Adrenal gland (tissue), 19 donors: ENCODE measurements at places on chromosomes 11 and 22.

- no peak for DNase-seq
These were observed 303.1 kb upstream of the CHORDC1 start for GRCh38 chr11:90525962-90526361.

GRCh38 chr11:64850979-64851567, 6.6 kb upstream of the CDC42BPG start:
- DNase-seq: no peak

DNA sequence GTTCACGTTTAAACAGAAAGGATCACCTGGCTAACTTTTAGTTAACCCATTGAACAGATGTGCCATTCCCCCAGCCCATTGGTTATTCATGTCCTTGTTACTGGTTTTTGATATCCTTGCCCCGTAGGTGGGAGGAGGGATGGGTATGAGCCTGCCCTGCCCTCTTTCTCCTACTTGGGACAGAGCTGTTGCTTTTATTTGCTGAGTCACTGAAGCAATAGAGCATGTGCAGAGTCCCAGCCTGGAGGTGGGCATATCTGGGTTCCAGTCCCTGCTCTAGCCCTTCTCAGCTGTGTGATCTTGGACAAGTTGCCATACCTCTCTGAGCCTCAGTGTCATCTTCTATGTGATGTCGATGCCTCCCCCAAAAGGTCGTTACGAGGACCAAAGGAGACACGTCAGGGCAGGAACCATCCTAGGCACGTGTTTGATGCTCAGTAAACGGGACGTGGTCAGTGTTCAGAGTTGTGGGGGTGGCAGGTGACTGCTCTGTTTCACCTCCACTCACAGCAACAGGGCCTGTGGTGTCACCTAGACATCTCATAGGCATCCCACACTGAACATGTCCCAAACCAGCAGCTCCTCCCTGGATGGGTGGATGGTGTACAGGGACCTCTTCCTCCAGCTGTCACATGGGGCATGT, 61.0 kb downstream of the BMAL1 start:
- DNase-seq: peak; percentile 69

DNA sequence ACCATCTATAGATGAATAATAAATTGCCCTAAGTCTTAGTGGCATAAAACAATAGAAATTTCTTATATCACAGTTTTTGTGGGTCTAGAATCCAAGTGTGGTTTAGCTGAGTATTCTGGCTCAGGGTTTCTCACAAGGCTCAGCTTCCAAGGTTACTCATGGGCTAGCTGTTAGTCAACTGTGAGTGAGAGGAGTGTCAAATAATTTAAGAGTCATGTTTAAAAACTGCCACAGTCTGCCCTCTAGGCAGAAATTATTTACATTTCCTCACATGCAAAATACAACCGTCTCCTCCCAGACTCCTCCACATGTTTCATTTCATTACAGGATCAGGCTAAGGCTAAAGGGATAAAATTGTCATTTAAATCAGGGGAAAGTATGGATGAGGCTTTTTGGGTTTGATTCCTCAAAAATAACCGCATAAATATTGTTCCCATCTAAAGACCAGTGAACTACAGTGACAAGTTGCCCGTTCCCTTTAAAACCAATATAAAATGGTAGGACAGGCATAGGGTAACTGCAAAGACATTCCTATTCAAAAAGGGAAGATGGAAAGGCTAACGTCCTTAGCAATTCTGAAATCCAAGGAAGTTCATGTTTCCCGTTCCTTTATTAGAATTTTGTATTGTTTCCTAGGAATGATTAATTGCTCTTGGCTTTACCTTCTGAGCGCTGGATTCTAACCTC, 324.3 kb downstream of the DYNC2H1 start:
- DNase-seq: no peak

- DNase-seq: no peak
These were observed 116.2 kb downstream of the ETS1 start for GRCh38 chr11:128471138-128471661.

DNA sequence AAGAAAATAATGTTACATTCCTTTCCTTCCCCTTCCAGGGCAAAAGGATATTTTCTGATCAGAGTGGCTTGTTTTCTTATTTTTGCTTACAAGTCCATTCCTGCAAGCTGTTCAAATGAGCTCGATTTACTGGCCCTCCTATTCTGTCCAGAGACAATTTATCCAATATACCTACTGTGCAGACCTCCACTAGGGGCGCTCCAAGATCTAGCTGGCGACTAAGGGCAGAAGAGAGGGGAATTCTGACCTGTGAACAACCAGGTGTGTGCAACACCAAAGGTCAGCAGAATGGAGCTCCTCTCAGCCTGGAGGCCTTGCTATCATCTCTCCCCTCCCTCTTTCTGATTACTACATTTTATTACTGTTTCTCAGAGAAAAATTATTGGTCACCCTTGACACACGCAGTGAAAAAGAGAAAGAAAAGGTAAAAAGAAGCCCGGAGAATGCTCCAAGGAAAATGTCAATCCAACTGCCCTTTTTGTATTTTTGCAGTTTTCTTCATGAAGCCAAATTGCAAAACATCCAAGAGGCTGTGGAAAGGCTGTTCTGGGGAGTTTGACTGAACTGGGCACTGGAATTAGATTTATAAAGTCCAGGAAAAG, 3.2 kb downstream of the SEZ6L start:
- DNase-seq: peak; percentile 62

- DNase-seq: no peak
These were observed 824 bp downstream of the THAP7 start for GRCh38 chr22:21000987-21001600.

GRCh38 chr11:86876716-86877234, 76.4 kb downstream of the PRSS23 start:
- no peak for DNase-seq

DNA sequence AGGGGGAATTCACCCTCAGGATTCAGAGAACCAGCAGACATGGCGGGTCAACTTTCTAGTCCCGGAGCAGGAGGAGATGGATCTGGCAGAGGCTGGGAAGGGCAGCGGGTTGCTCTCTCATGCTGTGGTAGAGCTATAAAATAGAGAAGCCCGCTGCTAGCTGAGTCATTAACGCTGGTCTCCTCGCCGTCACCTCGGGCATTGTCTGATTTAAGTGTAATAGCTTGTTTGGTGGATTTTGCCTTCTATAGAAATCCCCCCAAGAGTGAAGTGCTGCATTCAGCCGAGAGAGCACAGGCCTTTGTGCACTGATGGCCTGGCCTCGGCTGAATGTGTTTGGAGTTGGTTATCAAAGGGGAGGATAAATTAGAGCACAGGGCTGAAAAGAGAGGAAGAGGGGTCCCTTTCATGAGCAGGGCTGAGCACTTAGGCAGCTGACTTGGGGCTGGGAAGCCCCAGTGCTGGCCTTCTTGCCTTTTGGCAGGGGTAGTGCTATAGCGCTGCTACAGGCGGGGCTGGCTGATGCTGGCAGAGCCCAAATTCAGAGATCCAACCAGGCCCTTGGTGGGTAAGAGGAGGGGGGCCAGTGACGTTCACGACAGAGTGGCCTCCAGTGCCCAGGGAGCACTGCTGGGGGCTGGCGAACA, 161.1 kb upstream of the CADM1 start:
- no peak for DNase-seq

GRCh38 chr22:29300467-29300806, 6.0 kb upstream of the GAS2L1 start:
- peak; percentile 49 for DNase-seq

DNA sequence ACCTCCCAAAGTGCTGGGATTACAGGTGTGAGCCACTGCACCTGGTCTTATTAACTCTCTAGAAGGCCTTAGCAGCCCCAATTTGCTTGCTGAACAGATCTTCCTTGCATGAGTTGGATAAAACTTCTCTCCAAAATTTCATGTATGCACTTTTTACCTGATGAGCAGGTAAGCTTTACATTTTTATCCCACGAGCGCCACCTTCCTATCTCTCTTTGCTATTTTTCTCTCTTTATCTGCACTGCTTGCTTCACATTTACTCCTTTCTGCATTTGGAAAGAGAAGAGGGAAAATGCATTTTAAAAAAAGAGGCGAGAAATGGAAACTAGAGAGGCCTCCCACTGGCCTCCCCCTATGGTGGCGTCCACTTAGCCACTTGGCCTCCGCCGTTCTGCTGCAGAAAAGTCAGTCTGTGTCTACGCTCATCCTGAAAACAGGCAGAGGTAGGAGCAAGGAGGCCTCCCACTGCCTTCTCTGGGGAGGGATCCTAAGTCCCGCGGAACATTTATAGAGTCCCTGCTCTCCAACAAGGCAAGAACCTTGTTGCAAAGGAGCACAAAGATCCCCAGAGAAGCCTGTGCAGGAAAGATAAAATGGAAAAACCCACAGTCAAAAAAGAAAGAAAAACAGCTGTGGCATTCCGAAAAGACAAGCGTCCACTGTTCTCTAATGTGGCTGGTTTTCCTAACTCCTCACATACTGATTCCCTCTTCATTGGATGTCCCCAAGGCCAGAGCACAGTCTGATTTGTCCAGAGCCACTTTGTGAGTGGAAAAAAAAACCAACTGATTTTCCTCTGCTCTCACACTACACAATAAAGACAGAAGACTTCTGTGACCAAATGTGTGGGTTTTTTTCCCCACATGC, 62.2 kb upstream of the INCENP start:
- DNase-seq: no peak

- DNase-seq: no peak
These were observed 17.8 kb upstream of the RCN1 start for GRCh38 chr11:32072872-32073643.

GRCh38 chr11:44791316-44791925, 64.7 kb downstream of the TSPAN18 start:
- DNase-seq: no peak

- DNase-seq: no peak
These were observed 74.0 kb upstream of the WNT11 start for GRCh38 chr11:76280151-76280881.

- DNase-seq: no peak
These were observed 6.3 kb downstream of the XBP1 start for GRCh38 chr22:28793976-28794584.

- peak; percentile 53 for DNase-seq
These were observed 8.6 kb upstream of the APOBEC3B start for GRCh38 chr22:38973289-38974169.

GRCh38 chr11:134758342-134758931, 346.4 kb upstream of the B3GAT1 start:
- no peak for DNase-seq

- DNase-seq: no peak
These were observed 58.9 kb upstream of the CLMP start for GRCh38 chr11:123253911-123254310.

DNA sequence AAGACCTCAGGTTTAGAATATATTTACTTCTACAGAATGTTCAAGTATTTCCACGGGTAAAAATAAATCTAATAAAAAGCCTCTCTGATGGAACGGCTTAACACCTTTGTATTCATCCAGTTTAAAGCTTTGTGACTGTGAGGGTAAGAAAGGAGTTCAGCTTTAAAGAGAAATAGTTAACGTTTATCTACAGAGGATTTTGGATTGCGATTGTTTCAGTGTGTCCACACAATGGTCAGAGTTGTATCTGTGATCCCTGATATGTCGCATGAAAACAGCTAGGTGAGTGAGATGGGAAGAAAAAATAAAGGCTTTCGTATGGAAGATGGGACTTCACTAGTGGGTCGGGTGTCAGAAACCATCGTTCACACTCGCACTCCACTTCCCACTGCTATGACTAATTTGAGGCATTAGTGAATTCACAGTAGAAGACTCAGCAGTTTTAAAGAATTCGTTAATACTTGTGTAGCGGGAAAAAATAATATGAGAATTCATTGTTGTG, 1.6 kb downstream of the APLP2 start:
- no peak for DNase-seq

GRCh38 chr11:6622261-6623171, 3.3 kb upstream of the TPP1 start:
- no peak for DNase-seq

GRCh38 chr11:2656859-2657258, 42.9 kb downstream of the KCNQ1OT1 start:
- no peak for DNase-seq

- DNase-seq: no peak
These were observed 942.3 kb downstream of the NTM start for GRCh38 chr11:132312701-132313111.

DNA sequence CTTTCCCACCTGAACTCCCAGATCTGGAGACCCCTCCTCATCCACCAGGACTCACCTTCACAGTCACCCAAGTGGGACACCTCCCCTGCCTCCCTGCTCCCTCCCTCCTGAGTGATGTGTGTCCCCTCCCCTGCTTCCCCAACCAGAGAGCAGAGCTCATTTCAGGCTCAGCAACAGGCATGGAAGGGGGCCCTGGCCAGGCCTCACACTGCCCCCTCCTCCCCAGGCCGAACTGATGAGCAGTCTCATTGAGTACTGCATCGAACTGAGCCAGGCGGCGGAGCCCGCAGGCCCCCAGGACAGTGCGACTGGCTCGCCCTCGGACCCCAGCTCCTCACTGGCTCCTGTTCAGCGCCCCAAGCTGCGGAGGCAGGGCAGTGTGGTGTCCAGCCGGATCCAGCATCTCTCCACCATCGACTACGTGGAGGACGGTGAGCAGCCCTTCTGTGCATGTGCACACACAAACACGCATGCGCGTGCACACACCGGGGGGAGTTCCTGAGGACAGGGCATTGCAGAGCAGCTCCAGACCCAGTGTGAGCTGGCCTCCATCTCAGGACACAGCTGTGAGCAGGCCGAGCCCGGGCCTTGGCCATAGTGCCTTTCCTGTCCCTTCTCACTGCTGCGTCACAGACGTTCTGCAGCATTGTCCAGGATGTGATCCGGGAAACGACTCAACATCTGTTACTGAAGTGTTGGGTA, 17.8 kb upstream of the NEAT1 start:
- no peak for DNase-seq

GRCh38 chr11:102328748-102329147, 11.5 kb downstream of the BIRC3 start:
- DNase-seq: no peak

- no peak for DNase-seq
These were observed 59.8 kb downstream of the SC5D start for GRCh38 chr11:121352251-121352891.

GRCh38 chr22:24303007-24303406, 32.4 kb downstream of the SPECC1L start:
- no peak for DNase-seq

DNA sequence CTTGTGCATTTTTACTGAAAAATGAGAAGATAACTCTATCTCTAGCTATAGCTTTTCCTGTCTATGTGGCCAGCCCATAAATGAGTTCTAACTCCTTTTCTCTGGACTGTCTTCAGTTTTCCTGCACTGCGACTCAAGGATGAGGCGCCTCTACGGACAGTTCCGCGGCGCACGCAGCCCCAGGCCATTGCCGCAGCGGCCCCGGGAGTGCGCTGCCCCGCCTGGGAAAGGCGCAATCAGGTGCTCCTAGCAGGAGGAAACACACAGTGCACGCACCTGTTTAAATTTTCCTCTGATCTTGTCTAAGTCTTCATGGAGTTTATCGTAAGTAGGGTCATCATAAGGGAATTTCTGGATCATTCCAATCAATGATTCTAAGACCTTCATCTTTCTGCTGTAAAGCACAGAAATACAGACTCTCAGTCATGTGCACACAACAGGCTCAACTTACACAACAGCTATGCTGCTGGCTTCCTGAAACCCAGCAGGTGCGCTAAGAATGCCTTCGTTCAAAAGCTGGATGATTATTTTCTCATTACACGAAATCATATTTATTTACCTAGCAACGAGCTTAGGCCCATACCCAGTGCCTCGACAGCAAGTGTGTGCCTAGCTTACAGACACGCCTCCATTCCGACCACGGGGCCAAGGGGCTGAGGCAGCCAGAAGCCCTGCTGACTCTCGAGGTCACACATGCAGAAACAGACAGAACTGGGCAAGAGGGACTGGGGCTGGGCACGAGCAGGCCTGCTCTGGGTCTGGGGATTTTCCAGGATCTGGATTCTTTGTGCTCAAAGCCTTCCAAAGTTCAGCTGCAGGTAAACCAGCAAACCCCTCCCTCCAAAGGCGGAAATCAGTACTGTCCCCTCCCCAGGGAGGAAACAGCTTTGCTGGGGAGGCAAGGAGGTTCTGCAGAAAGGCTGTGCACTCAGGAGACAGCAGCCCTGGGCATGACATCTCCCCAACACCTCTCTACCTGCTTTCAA, 7.2 kb downstream of the LTO1 start:
- peak; percentile 87 for DNase-seq
